NCI-H2107 (cell line): ENCODE measurements at places on chromosomes 11 and 22.

DNA sequence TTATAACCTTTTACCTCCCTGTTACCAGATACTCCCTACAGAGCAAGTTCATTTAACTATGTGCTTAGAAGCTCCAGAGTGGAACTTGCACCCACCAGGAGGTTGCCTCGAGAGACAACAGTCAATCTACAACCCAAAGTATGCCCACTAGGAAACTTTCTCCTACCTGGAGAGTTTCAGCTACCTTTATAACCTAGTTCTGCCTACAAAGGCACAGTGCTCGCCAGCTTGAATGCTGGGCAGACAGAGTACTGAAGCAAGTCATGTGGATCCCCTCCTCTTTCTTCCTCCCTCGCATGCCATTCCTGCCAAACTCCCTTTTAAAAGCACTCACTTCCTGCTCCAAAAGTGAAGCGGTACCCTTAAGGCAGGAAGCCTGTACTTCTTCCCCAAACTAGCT lies 258.9 kb downstream of the SWAP70 start:
- DNase-seq: no peak

DNA sequence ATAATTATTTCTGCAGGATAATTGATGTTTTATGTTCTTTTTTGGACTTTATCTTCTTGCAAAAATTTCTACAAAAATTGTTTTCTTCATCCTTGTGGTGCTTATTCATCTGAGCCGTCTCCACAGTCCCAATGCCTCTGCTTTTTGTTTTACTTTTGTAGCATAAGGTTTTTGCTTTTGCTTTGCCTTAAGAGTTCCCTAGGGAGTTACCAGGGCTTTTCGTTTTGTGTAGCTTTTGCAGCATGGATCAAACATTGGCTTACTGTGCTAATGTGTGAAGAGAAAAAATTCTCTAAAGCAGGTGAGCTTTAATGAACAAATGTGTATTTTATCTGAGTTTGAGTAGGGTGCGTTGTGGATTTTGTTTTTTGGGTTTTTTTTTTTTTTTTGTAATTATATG lies 11.8 kb downstream of the XBP1 start:
- DNase-seq: no peak

DNA sequence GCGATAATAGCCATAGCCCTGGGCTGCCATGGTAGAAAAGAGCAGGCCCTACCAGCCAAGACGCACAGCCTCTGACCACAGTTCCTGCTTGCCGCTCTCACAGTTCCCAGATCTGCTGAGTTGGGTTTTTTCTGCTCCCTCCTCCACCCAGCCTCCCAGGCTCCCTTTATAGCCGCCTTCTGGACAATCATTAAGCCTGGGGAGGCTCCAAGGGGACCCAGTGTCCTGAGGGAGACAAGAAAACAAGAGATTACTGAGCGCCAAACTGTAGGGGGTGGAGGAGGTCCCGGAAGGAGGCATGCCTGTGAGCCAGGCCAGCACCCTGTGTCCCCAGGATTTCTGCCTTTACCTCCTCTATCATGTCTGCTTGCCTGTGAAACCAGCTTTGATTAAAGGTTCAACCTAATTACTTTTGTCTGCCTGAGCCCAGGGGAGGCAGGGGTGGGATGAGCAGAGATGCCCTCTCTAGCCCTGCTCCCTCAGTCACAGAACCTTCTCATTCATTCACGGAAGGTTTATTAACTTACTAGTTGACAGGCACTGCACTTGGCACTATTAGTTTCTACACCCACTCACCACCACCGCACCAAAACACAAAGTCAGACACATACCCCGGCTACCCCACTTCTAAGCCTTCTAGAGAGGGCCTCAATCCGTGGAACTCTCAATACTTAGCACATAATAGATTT lies 1.2 kb downstream of the SLC37A4 start:
- no peak for DNase-seq

GRCh38 chr11:126224647-126225294 lies 13.2 kb downstream of the FAM118B start:
- no peak for DNase-seq

DNA sequence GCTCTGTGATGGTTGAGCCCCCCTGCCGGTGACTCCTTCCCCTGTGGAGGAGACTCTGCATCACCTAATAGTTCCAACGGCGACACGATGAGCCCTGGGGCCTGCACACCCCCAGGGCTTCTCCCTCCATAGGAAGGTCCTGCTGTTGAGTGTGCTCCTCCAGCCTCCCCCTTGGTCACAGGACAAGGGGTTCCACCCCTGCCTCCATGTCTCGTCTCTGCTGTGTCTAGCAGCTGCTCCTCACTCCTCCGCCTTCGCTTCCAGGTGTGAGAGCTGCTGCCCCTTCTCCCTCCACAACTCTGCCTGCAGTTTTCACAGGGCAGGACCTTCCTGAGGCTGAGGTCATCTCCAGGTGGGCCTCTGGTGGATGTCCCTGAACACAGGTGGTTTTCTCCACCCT lies 1416.1 kb downstream of the TBC1D22A start:
- no peak for DNase-seq

DNA sequence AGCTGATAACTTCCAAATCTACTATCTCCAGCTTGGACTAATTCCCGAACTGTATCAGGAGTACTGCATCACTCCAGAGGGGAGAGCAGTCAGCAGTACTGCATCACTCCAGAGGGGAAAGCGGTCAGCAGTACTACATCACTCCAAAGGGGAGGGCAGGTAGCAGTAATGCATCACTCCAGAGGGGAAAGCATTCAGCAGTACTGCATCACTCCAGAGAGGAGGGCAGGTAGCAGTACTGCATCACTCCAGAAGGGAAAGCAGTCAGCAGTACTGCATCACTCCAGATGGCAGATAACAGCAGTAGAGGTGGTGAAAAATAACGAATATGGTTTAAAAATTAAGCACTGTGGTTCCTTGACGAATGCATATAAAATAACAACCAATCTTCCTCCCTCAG lies 8.4 kb downstream of the CWC15 start:
- no peak for DNase-seq

- DNase-seq: no peak
Measured at GRCh38 chr11:72132646-72133045, 2.9 kb upstream of the FOLR3 start.

DNA sequence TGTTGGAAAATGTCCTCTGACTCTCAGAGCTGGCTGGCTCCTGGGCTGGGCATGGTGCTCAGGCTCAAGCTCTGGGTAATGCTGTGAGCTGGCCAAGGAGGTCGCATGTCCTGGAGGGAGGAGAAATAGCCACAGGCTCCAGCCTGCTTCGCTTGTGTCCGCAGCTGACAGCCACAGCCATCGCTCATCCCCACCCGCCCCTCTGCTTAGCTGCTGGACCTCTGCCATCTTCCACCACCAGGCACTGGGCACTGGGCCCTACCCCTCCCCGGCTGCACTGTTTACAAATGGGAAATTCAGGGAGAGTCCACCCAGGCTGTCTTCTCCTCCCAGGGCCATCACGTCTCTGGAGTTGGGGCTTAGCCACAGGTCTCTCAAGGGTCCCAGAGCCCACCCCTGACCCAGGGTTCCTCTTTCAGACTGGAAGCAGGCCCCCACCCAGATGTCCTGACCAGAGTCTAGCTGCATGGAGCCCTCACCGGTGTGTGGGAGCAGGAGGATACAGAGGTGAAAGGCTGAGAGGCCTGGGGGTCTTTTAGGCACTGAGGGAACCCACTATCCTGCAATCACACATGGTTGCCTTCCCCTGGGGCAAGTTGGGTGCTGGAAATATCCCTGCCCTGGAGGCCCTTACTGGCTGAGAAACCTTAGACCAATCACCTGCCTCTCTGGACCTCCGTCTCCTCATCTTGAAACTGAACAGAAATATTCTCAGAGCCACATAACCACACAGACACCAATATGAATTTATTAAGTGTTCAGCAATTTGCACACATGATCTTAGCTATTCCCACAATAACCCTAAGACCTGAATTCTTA lies 62.7 kb downstream of the CD82 start:
- DNase-seq: no peak
